Left ventricle myocardium superior (tissue), 1 donor: ENCODE measurements at places on chromosomes 3 and 15. TPM values are rescaled to one million over a fixed set of nuclear protein-coding genes. Genes with fewer than 3 reads are reported as not detected.
A peak's percentile ranks its signal among the peaks of the same experiment; 100 is the strongest.

- DNase-seq, result no peak
Observed at GRCh38 chr3:11847607-11848006, 922 bp upstream of the TAMM41 start.

DNA sequence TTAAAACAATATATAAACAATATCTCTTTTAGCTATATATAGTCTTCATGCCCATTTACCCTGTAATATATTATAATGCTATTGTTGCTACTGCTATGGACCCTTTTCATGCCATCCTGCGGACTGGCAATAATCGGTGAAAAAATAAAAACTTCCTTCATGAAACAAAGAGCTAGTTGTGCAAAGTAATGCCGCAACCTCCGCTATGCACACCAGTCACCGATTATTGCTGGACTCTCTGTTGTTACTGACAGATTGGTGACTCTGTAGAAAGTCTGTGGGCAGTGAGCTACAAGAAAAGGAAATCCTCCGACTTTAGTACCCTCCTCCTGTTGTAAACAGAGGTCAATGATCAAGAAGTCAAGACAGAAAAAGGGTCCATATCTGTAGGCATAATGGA is 17.9 kb upstream of the ICE2 start:
- no peak for DNase-seq

DNA sequence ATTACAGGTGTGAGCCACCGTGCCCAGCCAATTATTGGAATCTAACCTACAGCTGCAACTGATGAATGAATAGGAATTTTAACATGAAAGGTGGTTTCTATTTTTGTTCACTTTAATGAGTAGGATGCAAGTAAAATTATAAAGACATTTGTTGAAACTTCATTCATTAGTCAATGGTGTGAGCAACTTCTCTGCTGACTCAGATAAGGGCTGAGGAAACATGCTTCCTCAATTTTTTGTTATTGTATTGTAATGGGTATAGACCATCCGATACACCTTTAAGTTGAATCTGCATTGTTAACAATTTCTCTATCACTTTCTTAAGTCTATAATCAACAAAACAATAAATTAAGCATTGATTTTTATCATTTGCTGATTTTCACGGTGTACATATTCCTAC is 127.8 kb downstream of the STAG1 start:
- DNase-seq, result no peak

DNA sequence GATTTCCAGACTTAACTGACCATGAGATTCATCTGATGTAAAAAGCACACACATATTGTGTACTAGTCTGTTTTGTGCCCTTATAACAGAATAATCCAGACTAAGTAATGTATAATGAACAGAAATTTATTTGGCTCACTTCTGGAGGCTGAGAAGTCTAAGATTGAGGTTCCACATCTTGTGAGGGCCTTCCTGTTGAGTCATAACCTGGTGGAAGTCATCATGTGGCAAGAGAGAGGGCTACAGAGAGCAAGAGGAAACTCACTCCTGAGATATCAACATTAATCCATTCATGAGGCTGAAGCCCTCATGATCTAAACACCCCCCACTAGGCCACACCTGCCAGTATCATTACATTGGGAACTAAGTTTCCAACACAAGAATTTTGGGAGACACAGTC is 977.6 kb downstream of the MCTP2 start:
- no peak for DNase-seq

DNA sequence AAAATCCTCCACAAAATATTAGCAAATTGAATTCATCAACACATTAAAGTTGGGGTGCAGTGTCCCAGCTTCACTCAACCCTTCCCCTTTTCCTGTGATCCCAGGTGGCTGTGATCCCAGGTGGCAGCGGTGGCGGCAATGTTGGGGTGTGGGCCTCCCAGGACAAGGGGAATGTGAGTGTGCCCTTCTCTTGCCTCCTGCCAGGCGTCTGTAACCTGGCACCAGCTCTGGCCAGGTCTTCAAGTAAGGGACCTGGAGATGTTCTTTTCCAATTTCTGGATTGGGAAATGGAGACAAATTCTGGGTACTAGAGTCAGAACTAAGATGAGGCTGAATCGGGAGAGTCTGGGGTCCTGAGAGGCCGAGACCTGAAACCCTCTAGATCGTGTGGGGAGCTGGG is 20.1 kb downstream of the GOLGA6A start:
- DNase-seq, result no peak

- DNase-seq, result no peak
Observed at GRCh38 chr3:52385157-52385556, 59.7 kb downstream of the SEMA3G start.

GRCh38 chr3:20912406-20912805 is 726.4 kb upstream of the SGO1 start:
- DNase-seq, result no peak

DNA sequence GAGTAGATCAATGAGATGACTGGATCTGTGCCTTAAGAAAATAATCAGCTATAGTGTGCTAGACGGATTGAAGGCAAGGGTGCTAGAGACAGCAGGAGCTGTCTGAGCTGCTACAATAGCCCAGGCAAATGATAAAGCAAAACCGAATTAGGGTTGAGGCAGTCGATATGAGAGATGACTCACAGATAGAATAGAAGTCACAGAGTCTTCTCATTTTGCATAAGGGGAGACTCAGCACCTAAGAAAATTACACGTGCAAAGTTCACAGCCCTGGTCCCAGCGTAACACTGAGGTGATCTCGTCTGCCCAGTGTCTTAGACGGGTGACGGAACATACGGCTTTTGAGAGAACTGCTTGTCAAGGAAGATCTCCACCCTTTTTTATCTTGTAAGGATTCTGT is 11.6 kb downstream of the LPP start:
- DNase-seq, result no peak

DNA sequence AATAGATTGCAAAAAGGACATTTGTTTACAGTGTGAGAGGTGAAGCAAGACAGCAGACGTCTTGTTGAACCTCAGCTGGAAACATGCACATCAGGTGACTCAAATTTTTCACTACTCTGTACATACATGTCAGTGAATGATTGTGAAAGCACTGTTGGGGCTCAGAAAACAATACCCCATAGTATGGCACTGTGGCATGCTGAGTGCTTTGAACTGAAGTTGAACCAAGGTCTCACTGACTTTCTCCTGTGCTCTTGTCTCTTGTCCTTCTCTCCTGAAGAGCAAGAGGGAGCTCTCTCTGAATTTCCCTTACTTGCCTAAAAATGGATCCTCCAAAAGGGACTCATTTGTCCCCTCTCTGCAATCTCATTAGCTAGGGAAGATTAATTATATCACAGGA is 24.5 kb upstream of the NEDD4 start:
- DNase-seq, result no peak

DNA sequence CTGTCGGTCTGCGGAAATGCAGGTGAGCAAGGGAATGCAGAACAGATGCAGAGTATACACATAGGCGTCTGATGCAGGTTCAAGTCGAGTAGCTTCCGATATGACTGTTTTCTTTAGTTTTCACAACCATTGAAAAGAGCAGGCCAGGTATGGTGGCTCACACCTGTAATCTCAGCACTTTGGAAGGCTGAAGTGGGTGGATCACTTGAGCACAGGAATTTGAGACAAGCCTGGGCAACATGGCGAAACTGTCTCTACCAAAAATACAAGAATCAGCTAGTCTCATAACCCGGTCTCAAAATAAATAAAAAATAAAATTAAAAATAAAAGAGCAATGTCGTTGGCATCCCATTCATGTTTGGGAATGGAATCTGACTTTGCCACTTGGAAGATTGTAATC is 101.5 kb downstream of the PTPRG start:
- DNase-seq, result no peak

- no peak for DNase-seq
Observed at GRCh38 chr15:32979710-32980109, 214.8 kb downstream of the FMN1 start.

GRCh38 chr3:45640091-45640507 is 45.5 kb downstream of the LIMD1 start:
- DNase-seq, result no peak

DNA sequence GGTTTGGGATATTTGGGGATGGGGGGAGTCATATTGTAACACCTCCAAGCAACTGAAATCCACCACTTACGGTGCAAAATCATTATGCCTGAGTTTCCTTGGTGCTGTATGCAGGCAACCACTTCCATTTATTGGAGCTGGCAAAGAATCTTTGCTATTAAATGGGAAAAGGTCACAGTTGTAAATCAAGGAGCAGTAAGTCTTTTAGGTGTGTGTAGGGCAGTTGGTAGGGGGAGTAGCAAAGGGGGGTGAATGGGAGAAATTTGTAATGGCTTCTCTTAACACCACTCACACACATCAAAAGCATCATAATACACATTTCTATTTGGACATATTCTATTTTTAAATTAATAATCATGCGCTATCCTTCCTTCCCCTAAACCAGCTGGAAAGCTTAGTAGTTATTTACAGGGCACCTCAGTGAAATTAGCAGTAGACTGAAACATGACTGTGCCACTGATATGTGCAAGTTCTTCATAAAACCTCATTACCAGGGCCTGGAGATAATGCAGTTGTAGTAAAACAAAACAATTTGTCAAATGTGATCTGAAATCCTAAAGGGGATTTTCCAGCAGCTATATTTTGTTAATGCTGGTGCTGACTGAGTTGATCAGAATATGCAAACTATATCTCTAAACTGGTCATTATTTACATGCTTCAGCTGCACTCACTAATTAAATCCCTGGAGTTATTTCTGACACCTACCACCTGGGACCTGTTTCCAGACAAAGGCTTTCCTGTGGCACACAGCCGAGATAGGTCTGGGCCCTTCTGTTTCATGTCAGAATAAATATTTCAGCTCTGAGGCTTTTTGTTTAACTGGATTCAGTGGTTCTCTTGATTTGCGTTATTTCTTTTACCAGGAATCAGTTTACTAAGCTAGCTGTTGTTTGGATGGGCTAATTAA is 90.1 kb downstream of the B3GALNT1 start:
- no peak for DNase-seq

DNA sequence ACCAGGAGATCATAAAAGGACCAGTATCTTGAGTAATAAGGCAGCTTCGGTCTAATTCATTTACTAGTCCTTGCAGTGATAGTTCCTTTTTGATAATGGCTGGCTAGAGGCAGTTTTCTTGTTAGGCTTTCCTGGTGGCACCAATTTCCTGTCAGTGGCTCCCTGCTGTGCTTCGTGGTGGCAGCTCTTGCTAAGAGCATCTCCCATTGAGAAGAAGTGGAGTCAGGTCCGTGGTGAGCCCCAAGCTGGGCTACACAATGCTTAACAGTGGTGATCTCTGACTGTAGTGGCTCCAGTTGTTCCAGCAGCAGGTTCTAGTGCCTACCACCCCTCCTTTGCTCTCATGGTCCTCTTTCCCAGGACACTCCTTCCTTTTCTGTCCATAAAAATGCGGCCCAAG is 111.2 kb downstream of the RAP2B start:
- DNase-seq, result no peak

- no peak for DNase-seq
Observed at GRCh38 chr3:87350367-87351199, 74.2 kb upstream of the POU1F1 start.

GRCh38 chr3:38085311-38085942 is 46.4 kb downstream of the DLEC1 start:
- DNase-seq, result no peak

DNA sequence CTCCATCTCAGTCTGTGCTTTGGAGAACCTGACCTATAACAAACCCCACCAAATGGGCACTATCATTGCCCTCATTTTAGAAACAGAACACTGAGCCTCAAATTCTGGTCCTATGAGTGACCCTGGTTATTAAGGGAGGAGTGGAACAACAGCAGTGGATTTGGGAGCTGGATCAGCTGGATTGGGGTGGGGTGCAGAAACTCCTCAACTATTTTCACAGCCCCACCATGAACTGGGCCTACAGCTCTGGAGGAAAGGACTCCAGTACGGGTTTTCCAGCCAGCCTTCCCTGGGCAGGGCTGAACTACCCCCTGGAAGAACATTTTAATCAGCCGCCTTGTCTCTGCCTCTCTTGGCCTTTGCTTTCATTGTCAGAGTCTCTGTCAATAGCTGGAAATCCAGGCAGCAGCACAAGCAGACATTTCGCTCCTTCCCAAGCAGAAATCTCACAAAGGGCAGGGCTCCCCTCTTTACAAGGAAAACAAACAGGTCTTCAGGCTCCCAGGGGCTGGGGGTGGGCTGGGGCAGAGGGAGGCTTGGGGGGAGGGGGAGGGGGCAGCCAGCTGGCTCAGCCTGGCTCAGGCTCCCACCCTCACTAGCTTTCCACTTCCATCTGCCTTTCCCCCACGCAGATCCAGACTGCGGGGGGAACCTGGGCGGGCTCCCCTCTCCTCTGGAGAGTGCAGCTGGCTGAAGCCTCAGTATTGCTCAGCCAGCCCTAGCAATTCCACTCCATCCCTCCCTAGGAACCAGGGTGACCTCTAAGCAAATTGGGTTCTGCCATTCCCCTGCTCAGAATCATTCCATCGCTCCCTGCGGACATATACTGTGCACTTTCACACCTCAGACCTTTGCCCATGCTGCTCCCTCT is 13.7 kb upstream of the TLE3 start:
- peak; percentile 69 for DNase-seq

DNA sequence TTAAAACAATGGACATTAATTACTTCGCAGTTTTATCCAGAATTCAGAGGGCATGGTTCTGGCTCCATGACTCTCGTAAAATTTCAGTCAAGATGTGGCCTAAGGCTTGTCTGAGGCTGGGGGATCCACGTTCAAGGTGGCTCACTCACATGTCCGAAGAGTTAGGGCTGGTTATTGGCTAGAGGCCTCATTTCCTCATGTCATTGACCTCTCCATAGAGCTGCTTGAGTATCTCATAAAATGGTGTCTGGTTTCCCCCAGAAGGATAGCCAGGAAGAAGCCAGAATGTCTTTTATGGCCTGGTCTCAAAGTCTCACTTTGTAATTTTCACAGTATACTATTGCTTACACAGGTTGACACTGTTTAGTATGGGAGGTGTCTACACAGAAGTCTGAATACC is 67.3 kb upstream of the DCBLD2 start:
- DNase-seq, result no peak

GRCh38 chr3:72033666-72034428 is 248.9 kb upstream of the PROK2 start:
- DNase-seq, result no peak

GRCh38 chr15:85750319-85751290 is 44.1 kb downstream of the KLHL25 start:
- peak; percentile 86 for DNase-seq

DNA sequence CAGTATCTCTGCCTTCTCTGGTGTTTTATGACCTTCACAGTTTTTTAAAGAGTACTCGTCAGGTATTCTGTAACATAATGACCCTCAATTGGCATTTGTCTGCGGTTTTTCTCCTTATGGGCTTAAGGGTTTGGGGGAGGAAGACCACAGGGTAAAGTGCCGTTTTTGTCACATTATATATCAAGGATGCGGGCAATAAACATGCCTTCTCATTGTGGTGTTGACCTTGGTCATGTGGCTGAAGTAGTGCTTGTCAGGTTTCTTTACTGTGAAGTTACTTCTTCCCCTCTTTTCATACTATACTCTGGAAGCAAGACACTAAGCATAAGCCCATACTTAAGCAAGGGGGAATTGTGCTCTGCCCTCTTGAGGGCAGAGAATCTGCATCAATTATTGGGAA is 16.6 kb downstream of the CAPN3 start:
- DNase-seq, result no peak

- DNase-seq, result no peak
Observed at GRCh38 chr15:29089731-29090616, 179.6 kb downstream of the NSMCE3 start.

Gene RBPMS2
- 213 TPM for total RNA-seq

Gene SOX14
- total RNA-seq, result not detected

Gene GOLGA6A
- total RNA-seq, result not detected

Gene AP3S2
- 46.6 TPM for total RNA-seq

Gene DUOXA2
- total RNA-seq, result not detected

Gene ZBED2
- total RNA-seq, result not detected

Gene LRRC49
- 79.8 TPM for total RNA-seq

Gene GXYLT2
- 7.3 TPM for total RNA-seq

Gene MKRN3
- total RNA-seq, result 0.72 TPM
